ENCODE measurements at places on chromosomes 3 and 15. TPM values are rescaled to one million over a fixed set of nuclear protein-coding genes. Genes with fewer than 3 reads are reported as not detected.

ZBED2 gene
- total RNA-seq = 123 TPM

GOLGA6L9 gene
- 2.1 TPM for total RNA-seq

LPP gene
- total RNA-seq = 15.3 TPM

IL17RD gene
- not detected for total RNA-seq

SIDT1 gene
- 19.9 TPM for total RNA-seq

EOGT gene
- 10.8 TPM for total RNA-seq

TMEM207 gene
- not detected for total RNA-seq

GP5 gene
- 0.80 TPM for total RNA-seq

PRKAR2A gene
- total RNA-seq = 42.8 TPM

FYCO1 gene
- 10.2 TPM for total RNA-seq

DNAH12 gene
- 0.08 TPM for total RNA-seq

PARP15 gene
- total RNA-seq = 8.7 TPM

HCN4 gene
- total RNA-seq = not detected

GOLGA8J gene
- total RNA-seq = not detected

TMEM212 gene
- not detected for total RNA-seq

PXYLP1 gene
- 9.9 TPM for total RNA-seq

ANKUB1 gene
- not detected for total RNA-seq

GOLGA8G gene
- total RNA-seq = not detected

FEZF2 gene
- total RNA-seq = not detected

WDR93 gene
- total RNA-seq = not detected

FGD5 gene
- 0.22 TPM for total RNA-seq

GRK7 gene
- not detected for total RNA-seq

SCAMP5 gene
- total RNA-seq = 0.44 TPM

SH2D7 gene
- not detected for total RNA-seq

GOLGA6D gene
- not detected for total RNA-seq

KLF15 gene
- total RNA-seq = 0.41 TPM

SEMA3G gene
- total RNA-seq = 0.19 TPM

TMEM108 gene
- total RNA-seq = not detected
